ENCODE measurements at places on chromosomes 1 and 21.

GRCh38 chr1:205313563-205314308, 7.8 kb downstream of the NUAK2 start:
- DNase-seq, result peak; percentile 58

DNA sequence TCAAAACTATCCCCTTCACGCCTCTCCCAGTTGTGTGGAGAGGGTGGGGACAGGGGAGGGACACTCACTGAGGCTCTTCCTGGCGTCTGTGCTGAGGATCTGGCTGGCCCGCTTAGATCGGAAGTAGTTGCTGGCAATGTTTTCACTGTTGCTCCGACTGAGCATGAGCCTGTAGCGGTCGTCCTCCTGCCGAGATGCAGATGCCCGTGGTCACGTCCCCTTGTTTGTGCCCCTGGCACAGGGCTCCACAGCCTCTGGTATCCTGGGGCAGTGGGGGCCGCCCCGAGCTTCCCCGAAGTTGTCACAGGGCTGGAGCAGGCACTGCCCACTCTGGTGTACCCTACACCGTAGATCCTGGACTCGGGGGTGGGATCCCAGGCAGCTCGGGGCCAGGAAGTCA, 5.0 kb upstream of the DDOST start:
- DNase-seq, result no peak

- peak; percentile 41 for DNase-seq
Measured at GRCh38 chr21:20971296-20971921, 26.8 kb upstream of the NCAM2 start.

GRCh38 chr1:48870596-48870995, 93.9 kb upstream of the BEND5 start:
- peak; percentile 27 for DNase-seq

- no peak for DNase-seq
Measured at GRCh38 chr1:29094954-29095353, 28.7 kb downstream of the TMEM200B start.

DNA sequence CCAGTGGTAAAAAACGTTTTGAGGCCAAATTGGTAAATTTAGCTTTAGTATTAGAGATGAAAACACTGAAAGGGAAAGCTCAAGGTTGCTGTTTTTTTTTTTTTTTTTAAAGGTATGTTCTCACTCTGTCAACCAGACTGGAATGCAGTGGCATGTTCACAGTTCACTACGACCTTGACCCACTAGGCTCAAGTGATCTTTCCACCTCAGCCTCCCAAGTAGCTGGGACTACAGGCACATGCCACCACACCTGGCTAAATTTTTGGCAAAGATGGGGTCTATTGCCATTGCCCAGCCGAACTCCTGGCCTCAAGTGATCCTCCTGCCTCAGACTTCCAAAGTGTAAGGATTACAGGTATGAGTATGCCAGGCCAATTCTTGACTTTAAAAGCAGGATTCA, 18.9 kb downstream of the LRIF1 start:
- DNase-seq, result no peak

Data from stimulated activated CD8-positive, alpha-beta memory T cell treated with anti-CD3 and anti-CD28 coated beads, Interleukin-4, amount 100 ng/mL, for 48 hours (primary cell).